ENCODE measurements at places on chromosomes 16 and 17. TPM values are rescaled to one million over a fixed set of nuclear protein-coding genes. Genes with fewer than 3 reads are reported as not detected.

Gene KRT222
- 0.09 TPM for total RNA-seq

Gene ALOX12B
- not detected for total RNA-seq

Gene GGNBP2
- total RNA-seq = 67.4 TPM

Gene LRRC36
- total RNA-seq = 0.14 TPM

Gene CCL3
- not detected for total RNA-seq

Gene ZNF385C
- total RNA-seq = under 0.01 TPM

Gene KLHDC4
- total RNA-seq = 17.6 TPM

Gene CCL18
- total RNA-seq = not detected

Gene MYH3
- total RNA-seq = 0.43 TPM

Gene PTGES3L
- total RNA-seq = 0.09 TPM

Gene IRF8
- total RNA-seq = 0.09 TPM

Gene NTN1
- total RNA-seq = 0.09 TPM

Data from smooth muscle cell of bladder (primary cell).